GM23338 (cell line): ENCODE measurements at places on chromosomes 12 and 14. TPM values are rescaled to one million over a fixed set of nuclear protein-coding genes. Genes with fewer than 3 reads are reported as not detected.

DNA sequence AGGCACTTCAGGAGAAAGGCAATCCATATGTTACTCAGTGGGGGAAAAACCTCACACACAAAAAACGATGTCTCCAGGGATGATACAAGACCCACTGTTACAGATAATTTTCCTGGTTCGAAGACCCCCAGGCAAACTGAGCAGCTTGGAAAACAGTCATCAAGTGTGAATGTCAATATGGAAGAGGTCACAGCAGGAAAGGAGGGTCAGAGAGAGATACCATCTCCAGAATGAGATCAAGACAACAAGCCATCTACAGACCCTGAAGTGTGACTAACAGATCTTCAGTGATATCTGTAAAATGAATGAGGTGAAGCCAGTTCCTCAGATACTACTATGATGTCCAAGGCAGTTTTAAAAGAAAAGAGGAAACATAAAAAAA lies 28.6 kb downstream of the GNS start:
- DNase-seq = no peak

The SLC25A29 gene
- total RNA-seq = 206 TPM in 2 replicates

The SPTB gene
- total RNA-seq = 1.9 and 2.4 TPM in 2 replicates

The P2RX2 gene
- total RNA-seq = 1.7 and 3.0 TPM in 2 replicates

DNA sequence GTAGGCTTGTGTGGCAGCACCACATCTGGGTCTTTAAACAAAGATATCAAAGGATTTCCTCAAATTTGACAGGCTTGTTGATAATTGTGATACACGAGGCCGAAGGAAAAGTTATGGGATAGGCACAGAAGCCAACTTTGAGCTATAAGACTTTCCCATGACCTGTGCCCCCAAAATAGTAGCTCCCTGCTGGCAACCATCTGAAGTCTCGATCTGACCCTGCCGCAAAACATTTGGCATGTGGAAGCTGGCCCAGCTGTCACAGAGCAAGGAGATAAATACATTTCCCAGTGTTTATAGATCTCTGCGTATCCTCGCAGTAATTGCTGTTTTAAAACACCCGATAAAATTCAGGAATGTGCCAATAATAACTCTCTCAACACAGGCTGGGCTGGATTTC lies 26.4 kb upstream of the RGS6 start:
- DNase-seq = no peak

The AGAP2 gene
- total RNA-seq = 1.1 and 1.3 TPM in 2 replicates

GRCh38 chr14:37369425-37369824 lies 171.7 kb downstream of the MIPOL1 start:
- DNase-seq = no peak

The CLEC1B gene
- total RNA-seq = not detected in 2 replicates

The TAS2R7 gene
- not detected in 2 replicates for total RNA-seq

- no peak for DNase-seq
Measured at GRCh38 chr12:70459786-70460185, 93.7 kb downstream of the KCNMB4 start.

The E2F7 gene
- 22.3 and 31.8 TPM in 2 replicates for total RNA-seq

DNA sequence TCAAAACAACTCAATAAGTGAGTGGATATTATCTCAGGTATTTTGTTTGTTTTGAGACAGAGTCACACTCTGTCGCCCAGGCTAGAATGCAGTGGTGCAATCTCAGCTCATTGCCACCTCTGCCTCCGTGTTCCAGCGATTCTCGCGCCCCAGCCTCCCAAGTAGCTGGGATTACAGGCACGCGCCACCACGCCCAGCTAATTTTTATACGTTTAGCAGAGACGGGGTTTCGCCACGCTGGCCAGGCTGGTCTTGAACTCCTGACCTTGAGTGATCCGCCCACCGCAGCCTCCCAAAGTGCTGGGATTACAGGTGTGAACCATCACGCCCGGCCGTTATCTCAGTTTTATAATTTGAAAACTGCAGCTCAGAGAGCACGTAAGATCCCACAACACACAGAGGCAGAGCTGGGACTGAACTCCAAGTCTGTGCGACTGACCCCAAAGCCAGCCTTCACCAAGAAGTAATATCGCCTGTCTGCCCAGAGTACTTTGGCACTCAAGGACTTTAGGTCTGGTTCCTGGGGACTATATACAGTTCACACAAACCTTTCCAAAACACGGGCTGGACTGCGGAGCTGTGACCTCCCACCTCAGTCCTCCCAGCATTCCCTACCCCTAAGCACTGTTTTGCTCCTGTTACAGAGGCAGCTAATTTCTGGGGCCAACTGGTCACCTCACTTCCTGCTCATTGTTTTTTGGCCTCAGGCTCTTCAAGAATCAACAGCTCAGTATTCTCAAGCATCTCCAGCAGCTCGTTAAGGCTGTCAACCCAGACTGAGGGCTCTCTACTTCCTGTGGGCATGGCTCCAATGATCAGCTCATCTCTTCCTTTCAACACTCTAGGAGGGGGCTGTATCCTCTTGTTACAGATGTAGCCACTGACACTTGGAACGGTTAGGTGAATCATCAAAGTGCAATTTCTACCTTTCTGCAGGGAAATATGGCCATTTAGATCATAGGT lies 22.5 kb downstream of the TESC start:
- DNase-seq = no peak

The NGB gene
- 0.27 and 1.0 TPM in 2 replicates for total RNA-seq

GRCh38 chr14:72876710-72877063 lies 17.2 kb downstream of the DPF3 start:
- DNase-seq = peak; percentile 65

DNA sequence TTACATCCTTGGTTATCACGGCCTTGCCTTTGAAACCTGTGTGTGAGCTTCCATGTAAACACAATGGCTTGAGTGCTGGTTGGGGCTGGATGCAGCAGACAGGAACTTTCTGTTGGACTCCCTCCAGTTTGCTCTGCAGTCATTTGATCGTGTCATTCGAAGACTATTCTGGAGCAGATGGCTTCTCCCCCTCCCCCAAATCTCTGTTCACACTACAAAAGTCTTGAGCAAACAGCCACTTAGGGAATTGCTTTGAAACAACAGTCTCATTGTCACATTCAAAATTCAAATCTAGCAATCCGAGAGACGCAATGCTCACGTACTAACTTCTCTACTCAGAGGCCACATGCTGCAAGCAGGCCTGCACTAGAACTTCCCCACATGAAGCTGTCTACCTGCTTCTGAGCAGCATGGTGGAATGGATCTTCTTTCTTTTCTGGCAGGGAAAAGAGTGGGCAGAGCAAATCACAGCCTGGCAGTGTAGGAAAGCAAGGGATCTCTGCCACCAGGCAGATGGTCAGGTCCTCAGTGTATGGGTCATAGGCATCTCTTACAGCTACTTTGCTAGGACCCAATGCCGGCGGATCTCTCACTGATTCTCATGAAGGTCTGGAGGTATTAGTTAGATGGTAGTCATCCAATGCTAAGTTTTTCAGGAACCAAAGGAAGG lies 214.2 kb downstream of the PPM1H start:
- DNase-seq = no peak

DNA sequence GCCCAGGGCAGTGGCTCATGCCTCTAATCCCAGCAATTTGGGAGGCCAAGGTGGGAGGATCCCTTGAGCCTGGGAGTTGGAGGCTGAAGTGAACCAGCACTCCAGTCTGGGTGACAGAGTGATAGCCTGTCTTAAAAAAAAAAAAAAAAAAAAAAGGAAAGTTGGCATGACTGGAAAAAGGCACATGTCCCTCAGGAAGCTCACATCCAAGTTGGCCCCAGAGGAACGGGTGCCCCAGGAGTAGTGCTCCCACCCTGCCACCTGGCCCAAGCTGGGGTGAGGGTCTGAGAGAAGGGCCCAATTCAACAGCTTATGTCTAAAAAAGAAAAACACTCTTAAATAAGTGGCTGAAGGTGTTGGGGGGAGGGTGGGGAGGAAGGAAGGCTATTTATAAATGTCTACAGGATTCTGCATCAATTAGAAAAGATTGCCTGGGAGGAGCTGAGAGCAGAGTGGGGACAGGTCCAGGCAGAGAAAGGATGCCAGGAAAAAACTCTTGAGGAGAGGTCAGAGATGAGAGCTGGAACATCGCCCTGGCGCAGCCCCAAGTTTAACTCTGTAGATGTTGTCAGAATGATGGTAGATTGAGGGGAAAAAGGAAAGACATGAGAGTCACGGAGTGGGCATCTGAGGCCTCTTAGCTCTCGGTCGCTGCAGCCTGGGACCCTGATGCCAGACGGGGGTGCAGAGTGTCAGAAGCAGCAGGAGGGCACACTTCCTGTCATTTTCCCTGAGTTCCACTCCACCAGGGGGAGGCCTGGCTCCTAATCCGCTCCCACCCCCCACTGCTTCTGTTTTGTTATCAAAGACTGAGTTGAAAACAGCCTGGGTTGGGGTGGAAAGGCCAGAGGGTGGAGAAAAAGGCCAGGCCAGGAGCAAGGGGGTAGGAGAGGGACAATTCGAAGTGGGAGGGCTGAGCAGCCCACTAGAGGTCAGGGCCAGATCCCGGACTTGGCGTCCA lies 7.3 kb downstream of the SPRYD3 start:
- no peak for DNase-seq

The CLEC4D gene
- total RNA-seq = 0.90 TPM in 1 of 2 replicates, not detected in the other

- DNase-seq = no peak
Measured at GRCh38 chr12:52832985-52833905, 866 bp downstream of the KRT79 start.
